Hematopoietic multipotent progenitor cell treated with erythropoietin and hydrocortisone succinate and interleukin-3 and kit ligand, for 15 days (in vitro differentiated cells): ENCODE measurements at places on chromosomes 4 and X.

- no peak for DNase-seq
Measured at GRCh38 chr4:69749771-69750170, 10.6 kb downstream of the SULT1B1 start.

GRCh38 chrX:83759872-83760271 is 101.1 kb upstream of the CYLC1 start:
- DNase-seq: no peak

- DNase-seq: no peak
Measured at GRCh38 chrX:4762196-4762595, 1048.7 kb upstream of the PRKX start.

GRCh38 chr4:111283066-111283677 is 660.3 kb upstream of the PITX2 start:
- DNase-seq: peak; percentile 35

GRCh38 chrX:71941776-71942175 is 31.1 kb downstream of the NHSL2 start:
- no peak for DNase-seq

DNA sequence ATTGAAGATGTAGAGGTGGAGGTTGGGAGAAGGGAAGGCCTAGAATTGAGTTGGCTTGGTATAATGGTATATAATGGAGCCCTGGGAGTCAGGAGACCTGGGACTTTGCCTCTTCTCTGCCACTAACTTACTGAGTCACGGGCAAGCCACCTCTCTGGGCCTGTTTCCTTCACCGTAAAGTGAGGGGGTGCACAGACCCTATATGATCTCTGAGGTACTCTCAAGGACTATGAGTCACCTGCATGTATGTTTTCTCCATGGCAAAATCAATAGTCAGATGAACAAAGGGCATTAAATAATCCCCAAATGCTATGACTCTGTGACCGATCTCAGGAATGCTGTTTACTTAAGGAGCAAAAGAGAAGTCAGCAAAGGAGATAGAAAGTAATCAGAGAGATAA is 5.1 kb downstream of the P2RY4 start:
- no peak for DNase-seq

GRCh38 chr4:159358226-159358625 is 255.3 kb downstream of the RAPGEF2 start:
- no peak for DNase-seq

DNA sequence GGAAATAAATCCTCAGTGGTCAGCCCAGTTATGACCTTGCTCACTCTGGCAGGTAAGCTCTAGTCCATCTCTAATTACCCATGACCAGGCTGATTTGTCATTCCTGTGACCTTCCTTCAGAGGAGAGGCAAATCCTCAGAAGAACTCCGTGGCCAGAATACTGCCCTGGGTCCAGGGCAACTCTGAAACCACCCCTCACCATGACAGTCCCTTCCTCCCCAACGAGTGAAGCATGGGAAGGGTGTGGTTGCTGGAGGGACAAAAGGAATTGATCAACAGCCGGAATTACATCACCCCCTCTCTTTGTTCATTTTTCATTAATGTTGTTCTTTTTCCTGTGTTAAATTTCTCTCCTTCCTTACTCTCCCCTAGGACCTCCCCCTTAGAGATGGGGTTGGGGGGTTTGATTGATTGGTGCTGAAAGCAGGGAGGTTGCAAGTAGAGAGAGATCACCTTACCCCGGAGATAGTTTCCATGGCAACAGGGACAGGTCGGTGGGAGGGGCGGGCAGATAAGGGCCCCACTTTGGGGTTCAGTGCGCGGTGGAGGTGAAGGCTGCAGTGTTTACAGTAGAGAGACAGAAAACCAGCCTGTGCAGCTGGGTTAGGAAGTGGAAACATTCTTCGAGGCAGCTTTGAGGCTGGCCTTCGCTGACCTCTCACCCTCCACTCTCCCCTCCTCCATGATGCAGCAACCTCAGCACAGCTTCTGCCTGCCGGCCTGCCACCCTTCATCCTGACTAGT is 647.4 kb downstream of the BCOR start:
- DNase-seq: peak; percentile 17

- DNase-seq: no peak
Measured at GRCh38 chr4:52574036-52574435, 85.1 kb downstream of the USP46 start.

DNA sequence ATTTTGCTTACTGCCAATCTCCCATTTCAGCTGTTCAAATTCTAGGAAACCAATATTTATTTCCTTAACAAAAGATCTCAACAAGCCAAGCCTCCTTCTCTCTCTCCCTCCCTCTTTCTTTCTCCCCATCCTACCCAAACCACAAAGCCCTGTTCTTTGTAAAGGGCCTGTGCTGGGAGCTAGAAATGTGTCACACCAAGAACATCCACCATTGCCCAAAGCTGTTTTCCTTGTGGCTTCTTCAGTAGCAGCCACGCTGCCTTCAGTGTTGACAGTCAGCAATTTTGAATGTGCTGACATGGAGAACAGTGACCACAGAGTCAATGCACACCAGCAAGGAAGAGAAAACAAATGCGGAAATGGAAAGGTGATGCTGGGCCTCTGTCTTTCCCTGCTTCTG is 203.0 kb downstream of the MAML3 start:
- DNase-seq: no peak

- no peak for DNase-seq
Measured at GRCh38 chrX:150845091-150845490, 53.4 kb downstream of the CD99L2 start.

GRCh38 chr4:8033067-8033755 is 93.5 kb upstream of the AFAP1 start:
- no peak for DNase-seq

- DNase-seq: no peak
Measured at GRCh38 chrX:132533409-132533808, 44.6 kb upstream of the MBNL3 start.

DNA sequence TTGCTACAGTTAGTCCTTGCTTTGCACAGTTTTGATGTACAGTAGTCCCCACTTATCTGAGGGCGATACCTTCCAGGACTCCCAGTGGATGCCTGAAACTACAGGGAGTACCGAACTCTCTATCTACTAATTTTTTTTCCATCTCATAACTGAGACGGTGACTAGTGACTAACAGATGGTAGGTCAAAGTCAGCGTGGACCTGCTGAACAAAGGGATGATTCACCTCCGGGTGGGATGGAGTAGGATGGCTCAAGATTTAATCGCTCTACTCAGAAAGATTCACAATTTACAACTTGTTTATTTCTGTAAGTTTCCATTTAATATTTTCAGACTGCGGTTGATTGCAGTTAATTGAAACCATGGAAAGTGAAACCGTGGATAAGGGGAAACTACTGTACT is 655.8 kb downstream of the ZNF674 start:
- no peak for DNase-seq

DNA sequence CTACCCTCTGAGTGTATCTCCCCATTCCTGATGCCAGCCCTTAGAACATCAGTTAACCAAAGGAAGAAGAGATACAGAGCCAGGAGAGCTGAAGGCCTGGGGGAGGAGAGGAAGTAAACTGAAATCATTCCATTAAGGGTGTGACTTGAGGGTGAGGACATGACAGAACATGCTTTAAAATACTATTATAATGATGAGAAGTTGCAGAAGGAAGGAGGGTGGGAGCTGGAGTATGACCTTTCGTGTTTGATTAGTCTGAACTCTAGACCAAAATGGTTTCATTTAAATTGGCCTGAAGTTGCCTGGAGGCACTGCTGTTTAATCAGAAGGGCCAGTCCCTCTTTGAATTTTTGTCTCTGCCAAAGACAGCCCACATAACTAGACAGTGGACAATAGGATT is 11.4 kb downstream of the INTS6L start:
- DNase-seq: no peak

DNA sequence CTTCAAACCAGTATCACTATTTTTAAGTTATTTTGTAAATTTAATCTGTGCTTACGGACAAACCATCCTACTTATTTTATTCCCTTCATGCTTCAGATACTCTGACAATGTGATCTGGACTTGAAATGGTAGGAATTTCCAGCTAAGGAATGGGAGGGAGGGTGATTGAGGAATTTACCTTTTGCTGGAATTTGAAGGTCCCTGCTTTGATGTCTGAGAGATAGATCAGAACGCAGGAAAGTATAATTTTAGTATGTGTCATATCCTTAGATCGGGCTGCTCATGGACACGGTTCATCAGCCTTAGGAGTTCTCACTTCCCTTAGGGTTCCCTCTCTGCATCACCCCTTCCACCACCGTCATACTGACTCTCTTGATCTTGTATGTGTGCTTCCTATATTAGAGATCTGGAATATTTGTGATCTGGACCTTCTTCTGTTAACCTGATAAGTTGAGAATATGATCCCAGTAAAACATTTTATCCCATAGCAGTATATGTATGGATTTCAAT is 16.8 kb downstream of the OCRL start:
- DNase-seq: no peak

- DNase-seq: no peak
Measured at GRCh38 chr4:59369229-59369628, 1830.9 kb upstream of the ADGRL3 start.

- no peak for DNase-seq
Measured at GRCh38 chr4:7263166-7263565, 70.8 kb downstream of the SORCS2 start.

- no peak for DNase-seq
Measured at GRCh38 chr4:118991686-118992085, 103.0 kb downstream of the SYNPO2 start.

- no peak for DNase-seq
Measured at GRCh38 chr4:182144626-182145333, 98.4 kb upstream of the TENM3 start.

- DNase-seq: no peak
Measured at GRCh38 chr4:86223472-86223871, 136.4 kb downstream of the MAPK10 start.

GRCh38 chr4:10045481-10045880 is 24.2 kb upstream of the SLC2A9 start:
- no peak for DNase-seq

GRCh38 chr4:38921151-38921550 is 53.5 kb downstream of the FAM114A1 start:
- no peak for DNase-seq
